ENCODE measurements at places on chromosomes 11 and 22. TPM values are rescaled to one million over a fixed set of nuclear protein-coding genes. Genes with fewer than 3 reads are reported as not detected.
A peak's percentile ranks its signal among the peaks of the same experiment; 100 is the strongest.

GRCh38 chr22:19704355-19705015 lies 9.8 kb upstream of the SEPTIN5 start:
- no peak for DNase-seq

DNA sequence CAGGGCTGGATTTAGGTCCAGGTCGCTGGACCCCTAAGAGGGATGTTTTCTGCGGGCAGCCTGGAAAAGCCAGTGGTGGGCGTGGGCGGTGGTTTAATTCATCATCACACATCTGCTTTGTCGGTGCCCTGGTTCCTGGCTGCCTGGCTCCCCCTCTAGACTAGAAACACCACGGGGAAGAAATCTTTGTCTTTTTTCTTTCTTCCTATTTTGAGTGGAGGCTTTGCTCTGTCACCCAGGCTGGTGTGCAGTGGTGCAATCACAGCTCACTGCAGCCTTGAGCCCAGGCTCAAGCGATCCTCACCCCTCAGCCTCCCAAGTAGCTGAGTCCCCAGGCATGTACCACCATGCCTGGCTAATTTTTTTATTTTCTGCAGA lies 86.6 kb upstream of the LINC01488 start:
- no peak for DNase-seq

DNA sequence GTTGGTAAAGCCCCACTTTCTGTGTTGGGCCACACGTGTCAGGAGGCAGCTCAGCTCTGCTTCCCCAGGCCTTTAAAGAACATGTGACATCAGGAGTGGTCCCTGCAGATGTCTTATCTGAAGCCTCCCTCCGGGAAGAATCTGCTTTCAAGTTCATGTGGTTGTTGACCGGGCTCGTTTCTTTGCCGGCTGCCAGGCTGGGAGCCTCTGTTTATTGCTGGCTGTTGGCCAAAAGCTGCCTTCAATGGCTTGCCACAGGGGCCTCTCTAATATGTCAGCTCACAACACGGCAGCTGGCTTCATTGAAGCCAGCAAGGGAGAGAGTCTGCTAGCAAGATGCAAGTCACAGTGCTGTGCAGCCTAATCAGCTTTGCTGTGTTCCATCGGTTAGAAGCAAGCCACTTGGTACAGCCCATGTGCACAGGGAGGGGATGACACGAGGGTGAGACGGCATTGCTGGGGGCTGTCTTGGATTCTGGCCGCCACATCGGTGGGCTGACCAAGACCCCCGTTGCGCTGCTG lies 14.6 kb downstream of the MRGPRF start:
- DNase-seq: peak; percentile 32

DNA sequence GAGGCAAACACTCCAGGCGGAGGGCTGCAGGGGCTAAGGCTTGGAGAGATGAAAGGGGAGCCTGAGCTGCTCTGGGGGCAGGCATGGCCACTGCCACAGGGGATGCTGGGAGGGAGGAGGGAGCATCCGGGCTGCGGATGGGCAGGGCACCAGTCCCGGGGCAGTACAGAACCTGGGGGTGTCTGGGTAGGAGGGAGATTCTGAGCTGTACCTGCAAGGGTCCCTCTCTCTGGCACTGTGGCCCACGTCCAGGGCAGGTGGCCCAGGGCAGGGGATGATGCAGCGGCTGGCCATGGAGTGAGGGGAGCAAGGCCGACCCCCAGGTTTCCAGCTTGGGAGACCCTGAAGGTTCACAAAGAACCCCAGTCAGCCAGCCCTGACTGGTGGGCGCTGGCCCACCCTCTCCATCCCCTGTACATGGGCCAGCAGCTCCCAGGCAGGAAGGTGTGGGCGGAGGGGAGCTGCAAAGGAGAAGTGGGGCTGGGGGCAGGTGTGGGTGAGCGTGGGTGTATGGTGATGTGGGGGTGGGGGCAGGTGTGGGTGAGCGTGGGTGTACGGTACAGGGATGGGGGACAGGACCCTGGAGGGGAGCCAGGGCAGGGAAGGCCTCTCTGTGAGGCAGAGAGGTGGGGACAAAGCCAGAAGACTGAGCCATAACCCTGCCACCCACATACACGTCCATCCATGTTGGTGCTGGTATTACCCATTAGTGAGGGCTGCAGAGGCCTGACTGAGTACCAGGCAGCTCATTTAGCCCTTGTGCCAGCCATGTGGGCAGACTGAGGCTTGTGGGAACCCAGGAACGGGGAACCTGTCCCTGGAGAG lies 2.2 kb upstream of the TNFRSF13C start:
- DNase-seq: no peak

GRCh38 chr11:10878408-10879214 lies 20.8 kb upstream of the ZBED5 start:
- DNase-seq: peak; percentile 82

DNA sequence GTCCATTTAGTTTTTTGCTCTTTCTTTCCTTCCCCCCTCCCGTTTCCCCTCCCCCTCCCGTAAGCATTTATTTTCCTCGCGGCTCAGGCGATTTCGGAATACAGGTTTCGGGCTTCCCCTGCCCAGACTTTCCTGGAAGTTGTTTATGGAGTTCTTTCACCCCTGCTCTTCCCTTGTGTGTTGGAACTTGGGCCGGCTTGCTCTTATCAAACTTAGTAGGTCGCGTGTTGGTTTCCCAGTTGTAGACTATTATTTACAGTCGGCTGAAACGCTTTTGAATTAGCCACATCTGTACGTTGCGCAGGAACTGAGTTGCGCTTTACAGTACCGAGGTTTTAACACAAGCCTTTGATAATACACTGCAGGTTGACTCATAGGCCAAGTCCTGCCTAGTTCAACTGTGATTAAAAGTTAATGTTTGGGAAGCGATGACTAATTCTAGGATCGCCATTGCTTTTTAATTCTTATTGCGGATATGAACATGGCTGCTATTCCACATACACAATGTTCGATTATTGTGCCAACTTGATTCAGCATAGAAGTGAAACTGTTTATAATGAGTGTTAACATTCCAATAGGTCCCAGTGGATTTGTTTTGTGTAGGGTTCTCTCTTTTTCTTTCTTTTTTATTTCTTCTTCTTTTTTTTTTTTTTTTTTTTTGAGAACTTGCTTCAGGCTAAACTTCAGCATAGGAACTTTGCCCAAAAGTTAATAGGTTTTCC lies 1.7 kb downstream of the YAP1 start:
- peak; percentile 90 for DNase-seq

PSMD13 gene
- 96.9 TPM for total RNA-seq

GRCh38 chr11:30453705-30454104 lies 130.8 kb downstream of the ARL14EP start:
- no peak for DNase-seq

RFPL1 gene
- not detected for total RNA-seq

- no peak for DNase-seq
Observed at GRCh38 chr11:3215346-3216026, 3.1 kb downstream of the MRGPRG start.

- no peak for DNase-seq
Observed at GRCh38 chr11:67731583-67731982, 57.2 kb upstream of the ALDH3B2 start.

GRCh38 chr22:28728002-28728401 lies 13.6 kb downstream of the CHEK2 start:
- DNase-seq: no peak

GRCh38 chr11:60852117-60852981 lies 3.4 kb downstream of the PTGDR2 start:
- DNase-seq: no peak

DNA sequence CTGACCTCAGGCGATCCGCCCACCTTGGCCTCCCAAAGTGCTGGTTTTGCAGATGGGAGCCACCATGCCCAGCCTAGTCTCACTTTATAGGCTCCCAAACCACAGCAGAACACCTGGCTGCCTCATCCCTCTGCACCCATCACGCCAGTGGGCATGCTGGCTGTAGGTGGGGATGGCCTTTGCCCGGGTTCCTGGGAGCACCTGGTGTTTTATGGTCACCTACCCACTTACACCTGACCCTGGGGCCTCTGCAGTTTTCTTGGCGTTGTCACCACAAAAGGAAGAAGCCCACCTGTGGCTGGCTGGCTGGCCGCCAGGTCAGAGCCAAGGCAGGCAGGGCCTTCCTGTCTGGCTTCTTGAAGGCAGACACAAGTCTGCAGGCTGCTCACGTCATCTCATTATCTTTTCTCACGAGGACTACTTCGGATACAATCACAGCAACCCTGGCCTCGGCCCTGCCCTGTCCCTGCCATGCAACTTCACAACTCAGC lies 8.2 kb downstream of the RRP7A start:
- DNase-seq: no peak

LIF gene
- 6.2 TPM for total RNA-seq

AGBL2 gene
- 0.90 TPM for total RNA-seq

- DNase-seq: no peak
Observed at GRCh38 chr11:2202900-2203439, 31.4 kb upstream of the TH start.

DNA sequence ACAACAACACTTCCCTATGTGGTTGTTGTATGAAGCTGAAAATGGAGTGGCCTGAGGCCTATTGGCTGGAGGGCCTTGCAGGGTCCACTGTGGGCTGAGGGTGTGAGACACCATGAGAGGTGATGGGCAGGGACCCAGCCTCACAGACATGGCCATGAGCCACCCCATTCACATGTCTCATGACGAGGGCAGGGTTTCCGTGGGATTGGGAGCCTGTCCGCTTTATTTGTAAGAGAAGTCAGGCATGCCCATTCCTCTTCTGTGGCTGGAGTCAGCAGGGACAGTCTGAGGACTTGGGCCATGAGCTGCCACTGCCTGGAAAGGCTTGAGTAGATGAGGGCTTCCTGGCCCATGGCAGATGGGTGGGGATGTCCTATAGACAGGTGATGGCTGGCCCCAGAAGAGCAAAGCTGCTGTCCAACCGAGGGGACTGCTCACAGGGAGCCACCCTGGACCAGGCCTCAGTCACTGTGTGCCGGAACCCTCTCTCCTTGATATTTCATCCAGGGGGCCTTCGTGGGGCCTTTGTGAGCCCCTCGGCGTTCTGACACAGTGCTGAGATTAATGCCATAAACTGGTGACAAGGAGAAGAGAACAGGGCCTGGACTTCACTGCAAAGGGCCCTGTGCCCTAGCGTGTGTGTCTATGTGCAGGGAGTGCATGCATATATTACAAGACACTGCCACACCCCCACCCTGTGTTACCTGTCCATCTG lies 971.9 kb downstream of the BRD1 start:
- DNase-seq: no peak

DNA sequence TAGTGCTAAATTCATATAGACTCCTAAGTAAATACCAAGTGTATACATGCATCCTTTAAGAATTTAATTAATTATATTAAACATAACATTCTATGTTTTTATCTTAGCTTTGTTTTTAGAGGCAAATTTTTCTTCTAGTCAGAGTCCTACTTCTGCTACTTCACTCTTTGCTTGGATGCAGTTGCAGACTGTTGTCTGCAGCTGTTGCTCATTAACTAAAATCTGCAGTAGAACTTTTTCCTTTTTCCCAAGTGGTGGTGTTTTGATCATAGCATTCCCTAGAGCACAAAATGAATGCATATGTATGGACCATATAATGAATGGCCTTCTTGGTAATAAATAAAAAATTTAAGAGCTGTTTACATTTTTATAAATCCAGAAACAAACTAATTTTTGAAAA lies 198.3 kb downstream of the CASP12 start:
- no peak for DNase-seq

GRCh38 chr22:38403812-38404211 lies 51.2 kb downstream of the KCNJ4 start:
- no peak for DNase-seq

DNA sequence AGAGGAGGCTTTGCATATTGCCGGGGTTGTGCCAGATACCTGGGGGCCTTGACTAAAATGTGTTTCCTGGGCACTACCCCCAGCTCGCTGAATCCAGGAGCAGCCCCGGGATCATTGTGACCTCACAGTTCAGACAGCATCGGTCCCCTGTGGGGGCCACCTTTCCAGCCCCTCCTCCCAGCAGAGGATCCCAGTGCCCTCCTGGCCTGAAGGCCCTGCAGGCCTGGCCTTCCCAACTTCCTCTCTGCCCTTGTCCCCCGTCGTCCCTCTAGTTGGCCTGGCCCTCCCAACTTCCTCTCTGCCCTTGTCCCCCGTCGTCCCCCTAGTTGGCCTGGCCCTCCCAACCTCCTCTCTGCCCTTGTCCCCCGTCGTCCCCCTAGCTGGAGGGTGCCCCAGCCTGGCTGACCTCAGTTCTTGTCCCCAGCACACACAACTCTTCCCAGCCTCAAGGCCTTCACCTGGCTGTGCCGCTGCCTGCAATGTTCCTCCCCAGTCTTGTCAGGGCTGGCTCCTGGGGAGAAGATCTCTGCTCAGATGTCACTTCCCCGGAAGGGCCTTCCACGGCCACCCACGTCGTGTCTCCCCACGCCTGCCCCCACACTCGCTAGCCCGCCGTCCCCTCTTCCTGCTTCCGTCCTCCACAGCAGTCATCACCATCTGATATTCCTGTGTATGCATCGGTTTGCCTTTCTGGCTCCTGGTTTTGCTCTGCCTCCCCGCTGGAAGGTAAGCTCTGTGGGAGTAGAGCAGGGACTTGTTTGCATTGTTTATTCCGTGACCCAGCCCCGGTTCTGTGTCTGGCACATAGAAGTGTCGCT lies 12.6 kb upstream of the ANO1 start:
- DNase-seq: no peak

APOL3 gene
- total RNA-seq: 25.8 TPM

OR51A7 gene
- not detected for total RNA-seq

NARS2 gene
- 36.1 TPM for total RNA-seq

- no peak for DNase-seq
Observed at GRCh38 chr11:5929571-5930368, 12.3 kb upstream of the OR56A3 start.

DNA sequence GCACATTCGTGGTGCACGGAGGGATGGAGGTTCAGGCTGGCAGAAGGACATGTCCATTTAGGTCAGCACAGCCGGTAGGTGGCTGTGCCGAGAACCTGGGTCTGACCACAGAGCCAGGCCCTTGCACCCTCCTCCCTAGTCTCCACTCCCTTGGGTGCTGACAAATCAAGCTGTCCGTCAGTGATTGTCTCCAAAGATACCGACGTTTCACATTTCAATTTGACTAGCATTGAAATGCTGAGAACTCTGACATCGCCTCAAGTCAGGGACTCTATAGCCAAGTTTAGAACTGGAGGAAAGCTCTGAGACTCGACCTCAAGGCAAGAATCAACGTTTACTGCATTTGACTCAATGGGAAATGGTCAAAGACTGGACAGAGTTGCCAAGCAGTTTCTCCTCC lies 1321.1 kb downstream of the TBC1D22A start:
- DNase-seq: no peak

DNA sequence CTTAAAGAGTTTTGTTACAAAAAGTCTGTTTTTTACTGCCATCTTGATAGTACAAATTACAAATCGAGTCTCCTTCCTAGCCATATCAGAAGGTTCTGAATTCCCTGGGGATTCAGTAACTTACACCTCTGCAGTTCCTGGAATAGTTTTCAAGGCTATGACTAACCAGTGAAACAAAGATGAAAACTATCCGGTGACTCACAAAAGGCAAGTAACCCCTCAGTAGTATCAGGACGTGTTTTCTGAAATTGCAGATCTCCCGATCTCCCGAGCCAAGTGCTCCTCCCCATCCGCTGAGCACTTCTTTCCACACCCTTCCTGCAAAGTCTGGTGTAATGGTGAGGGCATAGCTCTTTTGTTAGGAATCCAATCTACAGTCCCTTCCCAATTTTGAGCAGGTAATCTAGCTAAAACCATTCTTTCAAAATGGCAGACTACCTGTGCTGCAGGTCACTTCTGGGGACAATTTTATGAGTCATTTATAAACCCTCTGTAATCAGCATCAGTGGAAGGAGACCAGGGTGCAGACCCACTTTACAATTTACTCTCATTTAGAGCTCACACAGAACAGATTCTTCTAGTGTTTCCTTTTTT lies 7.7 kb downstream of the E2F8 start:
- DNase-seq: peak; percentile 95

WBP2NL gene
- 1.6 TPM for total RNA-seq

OR52H1 gene
- total RNA-seq: 0.81 TPM

RELA gene
- 39.5 TPM for total RNA-seq

TRIM48 gene
- not detected for total RNA-seq

GRCh38 chr22:47245786-47246185 lies 483.3 kb downstream of the TBC1D22A start:
- no peak for DNase-seq

Data from fibroblast of the aortic adventitia (primary cell).